ENCODE measurements at places on chromosomes 5 and 9. TPM values are rescaled to one million over a fixed set of nuclear protein-coding genes. Genes with fewer than 3 reads are reported as not detected.

- peaks cover 4% of the 10 kb centered on the region for H3K36me3 ChIP-seq
- H3K4me1 ChIP-seq: no peaks in the 10 kb centered on the region
Measured at GRCh38 chr5:134968055-134968454, 348 bp downstream of the CATSPER3 start.

GRCh38 chr9:98610211-98610610 is 98.5 kb downstream of the GABBR2 start:
- H3K27ac ChIP-seq: no peak overlapping the region
- H3K36me3 ChIP-seq: no peaks in the 10 kb centered on the region
- no peaks in the 10 kb centered on the region for H3K27me3 ChIP-seq

DNA sequence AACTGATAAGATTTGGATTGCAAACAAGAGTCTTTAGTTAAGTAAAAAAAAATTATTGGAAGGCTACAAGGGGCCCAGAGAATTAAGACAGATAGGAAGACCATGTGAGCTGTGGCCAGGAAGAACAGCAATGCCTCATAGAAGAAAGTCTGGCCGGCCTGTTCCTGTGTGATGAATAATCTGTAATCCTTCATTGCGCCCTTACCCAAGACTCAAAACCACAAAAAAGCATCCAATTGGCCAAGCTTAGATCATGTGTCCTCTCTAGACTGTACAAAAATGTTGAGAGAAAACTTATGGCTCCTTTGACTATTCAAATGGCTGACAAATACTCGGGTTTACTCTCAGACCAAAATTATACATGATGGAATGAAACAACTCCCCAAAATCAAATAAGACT is 1383.5 kb downstream of the PTPRD start:
- no peaks in the 10 kb centered on the region for H3K36me3 ChIP-seq
- DNase-seq: no peak
- H3K27me3 ChIP-seq: no peaks in the 10 kb centered on the region
- no peaks in the 10 kb centered on the region for H3K4me1 ChIP-seq
- H3K27ac ChIP-seq: no peak overlapping the region
- H3K4me3 ChIP-seq: no peak overlapping the region

- no peak overlapping the region for H3K27ac ChIP-seq
- peak; percentile 52 for DNase-seq
- no peaks in the 10 kb centered on the region for H3K27me3 ChIP-seq
- H3K4me3 ChIP-seq: no peak overlapping the region
- H3K4me1 ChIP-seq: peaks cover 45% of the 10 kb centered on the region
- H3K36me3 ChIP-seq: no peaks in the 10 kb centered on the region
Measured at GRCh38 chr9:92760070-92760469, 4.6 kb downstream of the BICD2 start.

GRCh38 chr5:36202521-36202961 is 39.2 kb downstream of the NADK2 start:
- H3K4me3 ChIP-seq: no peak overlapping the region
- no peak overlapping the region for H3K27ac ChIP-seq
- DNase-seq: peak; percentile 20
- H3K27me3 ChIP-seq: no peaks in the 10 kb centered on the region

- DNase-seq: no peak
- H3K27me3 ChIP-seq: no peaks in the 10 kb centered on the region
- no peaks in the 10 kb centered on the region for H3K36me3 ChIP-seq
- peak overlapping the region; percentile 6 for H3K4me3 ChIP-seq
Measured at GRCh38 chr9:127644146-127644827, 32.2 kb downstream of the STXBP1 start.

DNA sequence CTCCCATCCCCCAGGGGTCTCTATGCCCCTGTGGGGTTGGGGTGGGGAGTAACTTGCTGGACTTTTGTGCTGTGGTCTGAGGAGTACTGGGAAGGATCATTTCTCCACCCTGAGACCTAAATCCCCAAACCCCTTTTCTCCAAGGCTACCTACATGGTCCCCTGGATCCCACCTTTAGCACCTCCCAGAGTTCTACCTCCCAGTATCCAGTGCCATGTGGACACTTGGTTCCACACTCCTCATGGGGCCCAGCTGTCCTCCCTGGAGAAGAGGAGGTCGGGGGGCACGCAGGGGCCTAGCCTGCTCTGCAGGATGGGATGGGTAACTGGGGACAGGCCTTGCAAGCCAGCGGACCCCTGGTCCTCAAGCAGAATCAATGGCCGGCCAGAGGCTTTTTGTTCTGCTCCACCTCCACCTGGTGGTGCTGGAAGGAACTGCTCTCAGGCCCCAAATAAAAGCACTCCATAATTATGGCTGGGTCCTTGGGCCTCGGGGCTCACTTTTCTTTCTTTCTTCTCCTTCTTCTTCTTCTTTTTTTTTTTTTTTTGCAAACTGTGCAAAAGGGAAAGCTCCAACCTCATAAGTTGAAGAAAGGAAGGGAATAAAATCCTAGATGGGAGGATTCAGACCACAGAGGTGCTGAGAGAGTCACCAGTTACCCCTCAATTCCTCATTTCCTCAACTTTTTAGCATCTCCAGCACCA is 68.4 kb downstream of the PSD2 start:
- H3K4me3 ChIP-seq: no peak overlapping the region
- no peaks in the 10 kb centered on the region for H3K27me3 ChIP-seq
- H3K36me3 ChIP-seq: no peaks in the 10 kb centered on the region
- peaks cover 12% of the 10 kb centered on the region for H3K4me1 ChIP-seq
- peak overlapping the region; percentile 58 for H3K27ac ChIP-seq

DNA sequence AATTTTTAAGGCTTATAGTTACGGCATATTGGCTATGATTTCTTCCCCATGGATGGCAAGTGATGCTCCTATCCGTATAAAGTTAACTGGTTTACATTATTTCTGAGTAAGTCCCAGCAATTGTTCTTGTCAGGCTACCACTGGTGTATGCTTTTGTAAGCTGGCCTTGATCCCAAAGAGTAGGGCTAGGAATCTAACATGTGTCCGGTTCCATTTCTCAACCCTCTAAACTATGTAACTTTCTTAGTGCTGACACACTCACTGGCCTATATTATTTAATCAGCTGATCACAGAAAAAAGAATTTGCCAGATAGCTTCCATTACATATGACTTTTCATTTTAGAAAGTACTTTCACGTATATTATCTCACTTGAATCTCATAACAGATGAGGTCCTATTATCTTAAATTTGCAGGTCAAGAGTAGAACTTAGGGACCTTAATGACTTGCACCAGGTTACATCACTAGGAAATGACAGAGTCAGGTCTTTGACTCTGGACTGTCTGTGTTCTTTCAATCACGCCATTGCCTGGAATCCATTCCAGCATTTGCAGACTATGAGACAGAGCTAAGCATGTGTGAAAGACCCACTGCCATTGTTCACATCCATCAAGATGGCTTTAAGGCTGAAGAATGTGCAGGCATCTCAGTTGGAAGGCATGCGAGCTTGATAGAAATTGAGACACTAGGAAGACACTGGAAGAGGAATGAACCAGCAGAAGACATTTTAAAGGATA is 362.9 kb downstream of the ARRDC3 start:
- peaks cover 19% of the 10 kb centered on the region for H3K4me1 ChIP-seq
- no peak for DNase-seq
- H3K4me3 ChIP-seq: no peak overlapping the region
- no peaks in the 10 kb centered on the region for H3K36me3 ChIP-seq
- H3K27ac ChIP-seq: no peak overlapping the region
- H3K27me3 ChIP-seq: no peaks in the 10 kb centered on the region

- H3K27me3 ChIP-seq: no peaks in the 10 kb centered on the region
- H3K27ac ChIP-seq: no peak overlapping the region
- no peak overlapping the region for H3K4me3 ChIP-seq
- peaks cover 24% of the 10 kb centered on the region for H3K4me1 ChIP-seq
- H3K36me3 ChIP-seq: no peaks in the 10 kb centered on the region
- DNase-seq: no peak
Measured at GRCh38 chr5:178466342-178466741, 123.9 kb downstream of the COL23A1 start.

- peaks cover 29% of the 10 kb centered on the region for H3K4me1 ChIP-seq
- DNase-seq: peak; percentile 66
- no peaks in the 10 kb centered on the region for H3K27me3 ChIP-seq
- no peak overlapping the region for H3K4me3 ChIP-seq
- H3K27ac ChIP-seq: peak overlapping the region; percentile 51
- no peaks in the 10 kb centered on the region for H3K36me3 ChIP-seq
Measured at GRCh38 chr5:16866795-16867576, 69.1 kb downstream of the MYO10 start.

DNA sequence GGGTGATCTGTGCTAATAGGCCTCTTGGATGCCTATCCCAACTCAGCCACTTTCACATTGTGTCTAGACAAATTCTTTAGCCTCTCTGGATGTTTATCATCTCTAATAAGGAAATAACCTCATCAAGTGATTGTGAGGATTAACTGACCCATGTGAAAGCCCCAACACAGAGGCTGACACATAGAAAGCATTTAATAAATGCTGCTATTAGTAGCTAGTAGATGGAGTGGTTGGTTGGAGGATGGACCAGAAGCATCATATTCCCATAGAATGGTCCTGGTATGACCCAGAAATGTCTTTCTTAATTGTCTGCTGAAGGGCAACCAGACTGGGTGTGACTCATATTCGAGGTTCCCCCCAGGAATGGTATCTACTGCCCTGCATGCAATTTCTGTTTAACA is 124.4 kb downstream of the PIK3R1 start:
- no peaks in the 10 kb centered on the region for H3K27me3 ChIP-seq
- peaks cover 12% of the 10 kb centered on the region for H3K4me1 ChIP-seq

GRCh38 chr5:44028226-44028625 is 361.0 kb downstream of the FGF10 start:
- H3K36me3 ChIP-seq: no peaks in the 10 kb centered on the region
- H3K27me3 ChIP-seq: no peaks in the 10 kb centered on the region
- H3K4me3 ChIP-seq: no peak overlapping the region
- no peaks in the 10 kb centered on the region for H3K4me1 ChIP-seq
- H3K27ac ChIP-seq: no peak overlapping the region
- DNase-seq: no peak

DNA sequence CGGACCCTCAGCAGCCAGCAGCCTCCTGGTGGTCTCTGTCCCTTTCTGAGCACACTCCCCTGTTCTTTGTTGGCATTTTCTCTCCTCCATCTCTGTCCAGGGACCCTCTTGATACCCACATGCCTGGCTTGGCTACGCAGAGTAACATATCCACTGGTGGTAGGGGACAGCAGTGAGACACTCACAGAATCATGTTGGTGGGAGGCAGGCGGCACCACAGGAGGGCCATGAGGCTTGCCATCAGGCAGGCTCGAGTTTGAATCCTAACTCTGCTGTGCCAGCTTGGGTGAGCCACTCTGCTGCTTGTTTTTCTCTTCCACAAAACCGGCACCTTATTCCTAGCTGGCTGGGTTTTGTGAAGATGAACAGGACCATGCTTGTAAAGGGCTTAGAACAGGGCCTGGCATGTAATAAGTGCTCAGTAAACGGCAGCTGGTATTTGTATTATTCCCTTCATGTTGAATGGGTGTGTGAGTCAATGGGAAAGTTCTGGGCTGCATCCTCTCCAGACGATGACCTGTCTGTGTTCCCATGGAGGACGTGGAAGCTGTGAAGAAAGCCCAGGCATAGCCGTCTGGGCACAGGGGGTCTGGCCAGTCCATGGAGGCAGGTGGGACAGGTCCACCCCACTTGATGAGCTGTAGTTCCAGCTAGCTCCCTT is 2.3 kb downstream of the COL27A1 start:
- H3K4me1 ChIP-seq: peaks cover 24% of the 10 kb centered on the region
- H3K36me3 ChIP-seq: no peaks in the 10 kb centered on the region
- H3K27me3 ChIP-seq: peaks cover 20% of the 10 kb centered on the region
- no peak overlapping the region for H3K27ac ChIP-seq

- peaks cover 17% of the 10 kb centered on the region for H3K4me1 ChIP-seq
- no peaks in the 10 kb centered on the region for H3K36me3 ChIP-seq
- no peak overlapping the region for H3K27ac ChIP-seq
- no peak for DNase-seq
- H3K4me3 ChIP-seq: no peak overlapping the region
Measured at GRCh38 chr5:1885404-1885755, 2.7 kb upstream of the IRX4 start.

Gene ANKRD18A
- total RNA-seq: 1.5 TPM

Gene ELOVL7
- 2.1 TPM for total RNA-seq

Gene SH3RF2
- total RNA-seq: 19.2 TPM

All from upper lobe of left lung (tissue), 6 donors.